ENCODE measurements at places on chromosomes 1 and 21.

DNA sequence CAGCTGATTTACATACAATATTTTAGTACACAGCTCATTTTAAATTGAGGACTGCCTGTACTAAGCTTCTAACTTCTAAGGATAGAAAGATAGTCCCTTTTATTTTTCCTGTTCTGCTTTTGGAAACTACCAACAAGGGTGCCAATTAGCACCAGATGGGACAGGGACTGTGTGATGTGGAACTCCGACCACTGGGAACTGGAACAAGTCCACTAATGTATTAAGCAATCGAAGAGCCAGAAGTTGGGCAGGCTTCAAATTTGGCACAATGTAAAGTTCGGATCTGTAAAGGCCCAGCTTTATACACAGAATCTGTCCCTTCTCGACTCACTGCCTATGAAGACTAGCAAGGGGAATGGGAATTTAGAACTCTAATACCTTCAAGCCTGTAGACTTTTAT, 149.3 kb downstream of the ZC3H11B start:
- no peak for DNase-seq

- DNase-seq, result no peak
Observed at GRCh38 chr1:107459204-107459904, 318.5 kb downstream of the NTNG1 start.

GRCh38 chr1:35884934-35885333, 1.9 kb downstream of the AGO1 start:
- no peak for DNase-seq

DNA sequence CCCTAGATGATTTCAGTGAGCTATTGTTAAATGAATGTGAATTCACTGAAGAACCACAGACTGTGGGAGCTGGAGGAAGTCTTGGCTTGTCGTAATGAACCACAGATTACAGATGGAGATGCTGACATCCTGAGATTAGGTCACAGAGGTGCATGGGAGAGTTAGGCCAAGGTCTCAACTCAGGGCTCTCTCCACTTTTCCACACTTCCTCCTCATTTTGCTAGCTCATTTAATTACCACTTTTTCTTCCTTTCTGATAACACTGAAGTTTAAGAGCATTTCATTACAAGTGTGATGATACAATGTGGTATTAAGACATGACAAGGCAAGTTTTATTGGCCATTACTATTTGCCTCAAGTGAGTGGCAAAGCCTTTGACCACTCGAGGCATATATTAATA, 30.8 kb downstream of the ST6GALNAC3 start:
- DNase-seq, result no peak

- no peak for DNase-seq
Observed at GRCh38 chr1:180185971-180186645, 31.4 kb downstream of the QSOX1 start.

DNA sequence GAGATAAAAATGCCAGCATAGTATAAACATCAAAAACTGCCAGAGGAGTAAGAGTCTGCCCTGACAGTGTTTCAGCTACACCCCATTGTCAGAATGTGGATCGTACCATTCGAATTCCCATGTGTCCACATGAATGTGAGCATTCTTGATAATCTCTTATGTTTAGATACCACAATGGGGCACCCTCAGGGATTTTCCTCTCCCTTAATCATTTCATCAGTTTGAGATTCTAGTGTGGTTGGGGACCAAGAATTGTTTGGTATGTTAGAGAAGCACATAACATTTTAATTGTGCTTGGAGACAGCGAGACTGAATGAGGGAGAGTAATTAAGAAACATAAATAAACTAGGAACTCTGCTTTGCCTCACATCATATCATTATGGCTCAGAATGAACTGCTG, 120.2 kb downstream of the ZC3H11B start:
- DNase-seq, result no peak

All from activated CD4-positive, CD25-positive, alpha-beta regulatory T cell treated with anti-CD3 and anti-CD28 coated beads, Interleukin-2, amount 50 U/mL, for 72 hours (primary cell).